ENCODE measurements at places on chromosomes 7 and 10.

DNA sequence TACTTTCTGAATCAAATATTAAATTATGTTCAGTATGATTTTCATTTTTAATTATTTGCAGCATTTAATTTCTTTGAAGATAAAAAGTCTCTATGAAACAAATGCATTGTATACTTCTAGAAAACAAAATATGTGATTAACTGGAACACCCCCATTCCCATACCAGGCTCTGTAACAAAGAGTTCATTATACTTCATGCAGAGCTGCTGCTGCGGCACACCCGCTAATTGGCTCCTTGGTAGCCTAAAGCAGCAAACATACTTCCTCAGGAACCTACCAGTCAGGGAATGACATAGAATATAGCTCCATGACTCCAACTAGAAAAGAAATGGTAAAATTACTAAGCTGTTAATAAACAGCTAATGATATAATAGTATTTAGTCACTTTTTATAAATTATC is 19.3 kb downstream of the RAB11FIP2 start:
- DNase-seq = no peak

- peak; percentile 54 for DNase-seq
Measured at GRCh38 chr7:98771519-98771918, 98.3 kb downstream of the TMEM130 start.

- DNase-seq = no peak
Measured at GRCh38 chr7:94481279-94481678, 28.3 kb upstream of the CASD1 start.

GRCh38 chr7:155781433-155781832 is 30.8 kb downstream of the SHH start:
- DNase-seq = no peak

DNA sequence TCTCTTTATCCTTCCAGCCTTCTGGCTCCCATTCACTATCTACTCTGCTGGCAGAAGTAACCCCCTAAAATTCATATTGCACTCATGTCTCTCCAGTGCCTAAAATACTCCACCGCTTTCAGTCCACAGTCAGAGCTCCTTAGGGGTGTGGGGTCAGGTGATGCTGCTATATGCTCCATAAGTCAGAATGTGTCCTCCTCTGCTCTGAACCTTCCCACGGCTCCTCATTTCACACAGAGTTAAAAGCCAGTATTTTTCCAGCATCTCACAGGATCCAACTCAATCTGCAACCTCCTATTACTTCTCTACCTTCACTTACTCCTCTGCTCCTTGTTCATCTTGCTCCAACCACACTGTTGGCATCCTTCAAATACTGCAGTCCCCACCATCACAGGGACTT is 31.1 kb upstream of the CHCHD3 start:
- no peak for DNase-seq

GRCh38 chr7:68313806-68314205 is 1284.5 kb upstream of the AUTS2 start:
- DNase-seq = no peak

- DNase-seq = no peak
Measured at GRCh38 chr7:27551803-27552400, 110.8 kb downstream of the HIBADH start.

GRCh38 chr7:71354716-71355115 is 222.8 kb downstream of the GALNT17 start:
- no peak for DNase-seq

DNA sequence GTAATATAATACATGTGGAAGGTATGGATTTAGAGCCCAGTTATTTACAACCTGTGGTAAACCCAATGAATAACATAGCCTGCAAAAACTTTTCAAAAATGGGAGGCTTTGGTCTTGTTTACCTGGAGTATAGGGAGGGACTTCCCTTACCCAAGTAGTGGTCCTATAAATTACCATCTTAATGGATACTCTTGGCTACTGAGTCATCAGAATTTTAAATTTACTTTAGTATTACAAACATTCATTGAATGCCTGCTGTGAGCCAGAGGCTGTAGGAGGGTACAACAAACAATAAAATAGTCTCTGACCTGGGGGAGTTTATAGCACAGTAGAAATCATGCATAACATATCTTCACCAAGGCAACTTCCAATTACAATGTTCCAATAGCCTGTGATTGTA is 365.1 kb downstream of the BBS9 start:
- no peak for DNase-seq

DNA sequence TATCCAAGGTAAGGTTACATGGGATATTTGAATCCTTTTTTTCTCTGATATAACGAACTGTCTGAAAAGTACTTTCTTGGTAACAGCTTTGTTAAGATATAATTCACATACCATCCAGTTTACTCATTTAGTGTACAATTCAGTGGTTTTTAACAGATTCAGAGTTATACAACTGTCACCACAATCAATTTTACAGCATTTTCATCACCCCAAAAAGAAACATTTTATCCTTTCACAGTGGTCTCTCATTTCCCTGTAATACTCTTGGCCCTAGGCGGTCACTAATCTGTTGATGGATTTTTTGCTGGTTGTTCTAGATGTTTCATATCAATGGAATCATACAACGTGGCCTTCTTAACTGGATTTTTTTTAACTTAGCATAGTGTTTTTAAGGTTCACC is 91.6 kb downstream of the GLCCI1 start:
- DNase-seq = no peak

GRCh38 chr7:2779051-2779450 is 65.1 kb downstream of the GNA12 start:
- no peak for DNase-seq

DNA sequence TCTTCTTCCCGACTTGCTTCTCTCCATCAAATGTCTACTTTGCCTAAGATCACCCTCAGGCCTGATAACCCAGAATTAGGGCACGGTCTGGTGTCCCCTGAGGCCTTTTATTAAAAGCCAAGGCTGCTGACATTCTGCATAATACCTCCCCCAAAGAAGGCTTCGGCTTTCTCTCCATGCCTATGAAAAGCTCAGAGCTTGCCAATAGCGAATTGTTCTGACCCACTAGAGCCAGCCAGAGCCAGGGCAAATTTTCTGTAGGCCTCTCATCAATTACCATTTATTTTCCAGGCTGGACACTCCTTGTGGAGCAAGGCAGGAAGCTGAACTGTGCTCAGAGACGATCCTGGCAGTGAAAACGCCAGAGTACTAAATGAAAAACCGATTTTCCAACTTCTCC is 64.3 kb upstream of the ADRB1 start:
- DNase-seq = no peak

- DNase-seq = no peak
Measured at GRCh38 chr10:103069453-103070331, 123.4 kb downstream of the NT5C2 start.

GRCh38 chr7:66140924-66141323 is 26.3 kb downstream of the CRCP start:
- DNase-seq = no peak
